ENCODE measurements at places on chromosomes 12 and 14. TPM values are rescaled to one million over a fixed set of nuclear protein-coding genes. Genes with fewer than 3 reads are reported as not detected.

DNA sequence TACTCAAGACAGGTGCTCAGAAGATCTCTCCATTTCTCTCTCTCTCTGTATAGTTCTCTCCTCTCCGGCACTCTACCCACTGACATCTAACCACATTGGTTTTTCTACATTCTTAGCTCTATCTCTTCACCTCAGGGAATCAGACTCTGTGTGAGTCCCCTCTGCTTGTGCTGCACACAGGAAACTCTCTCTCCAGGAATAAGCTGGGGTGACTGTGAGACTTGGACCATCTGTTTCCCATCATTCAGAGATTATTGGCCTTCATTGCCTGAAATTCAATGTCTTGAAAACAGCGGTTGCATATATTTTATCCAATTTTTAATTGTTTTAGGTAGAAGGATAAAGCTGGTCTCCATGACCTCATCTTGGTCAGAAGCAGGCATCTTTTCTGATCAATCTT, 105.0 kb downstream of the SLC35F4 start:
- no peak for DNase-seq

DNA sequence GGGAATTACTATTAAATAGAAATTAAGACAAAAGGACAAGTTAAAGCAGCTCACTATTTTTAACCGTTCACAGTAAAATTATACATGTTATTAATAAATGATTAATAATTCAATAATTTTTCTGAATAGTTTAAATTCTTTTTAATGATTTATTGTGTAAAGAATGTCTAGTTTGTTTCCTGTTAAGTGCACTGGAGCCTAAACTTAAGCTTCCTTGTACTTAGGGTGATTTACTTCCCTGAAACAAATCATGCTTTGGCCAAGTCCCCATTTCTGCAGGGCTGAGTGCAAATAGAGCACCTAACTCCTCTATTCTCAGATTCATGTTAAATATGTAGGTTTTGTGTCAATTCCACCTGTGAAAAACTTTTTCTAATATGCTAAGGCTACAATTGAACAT, 188.9 kb upstream of the PDZRN4 start:
- DNase-seq: no peak

Gene HNF1A
- not detected for total RNA-seq

- no peak for DNase-seq
These were observed 4.4 kb upstream of the MAX start for GRCh38 chr14:65106736-65107135.

Gene TMEM179
- not detected for total RNA-seq

Gene SERPINA12
- total RNA-seq: not detected

Gene LRCOL1
- total RNA-seq: not detected

- DNase-seq: no peak
These were observed 283.5 kb downstream of the ZFP36L1 start for GRCh38 chr14:68509188-68509983.

- DNase-seq: no peak
These were observed 19.6 kb upstream of the PWP1 start for GRCh38 chr12:107666009-107666408.

DNA sequence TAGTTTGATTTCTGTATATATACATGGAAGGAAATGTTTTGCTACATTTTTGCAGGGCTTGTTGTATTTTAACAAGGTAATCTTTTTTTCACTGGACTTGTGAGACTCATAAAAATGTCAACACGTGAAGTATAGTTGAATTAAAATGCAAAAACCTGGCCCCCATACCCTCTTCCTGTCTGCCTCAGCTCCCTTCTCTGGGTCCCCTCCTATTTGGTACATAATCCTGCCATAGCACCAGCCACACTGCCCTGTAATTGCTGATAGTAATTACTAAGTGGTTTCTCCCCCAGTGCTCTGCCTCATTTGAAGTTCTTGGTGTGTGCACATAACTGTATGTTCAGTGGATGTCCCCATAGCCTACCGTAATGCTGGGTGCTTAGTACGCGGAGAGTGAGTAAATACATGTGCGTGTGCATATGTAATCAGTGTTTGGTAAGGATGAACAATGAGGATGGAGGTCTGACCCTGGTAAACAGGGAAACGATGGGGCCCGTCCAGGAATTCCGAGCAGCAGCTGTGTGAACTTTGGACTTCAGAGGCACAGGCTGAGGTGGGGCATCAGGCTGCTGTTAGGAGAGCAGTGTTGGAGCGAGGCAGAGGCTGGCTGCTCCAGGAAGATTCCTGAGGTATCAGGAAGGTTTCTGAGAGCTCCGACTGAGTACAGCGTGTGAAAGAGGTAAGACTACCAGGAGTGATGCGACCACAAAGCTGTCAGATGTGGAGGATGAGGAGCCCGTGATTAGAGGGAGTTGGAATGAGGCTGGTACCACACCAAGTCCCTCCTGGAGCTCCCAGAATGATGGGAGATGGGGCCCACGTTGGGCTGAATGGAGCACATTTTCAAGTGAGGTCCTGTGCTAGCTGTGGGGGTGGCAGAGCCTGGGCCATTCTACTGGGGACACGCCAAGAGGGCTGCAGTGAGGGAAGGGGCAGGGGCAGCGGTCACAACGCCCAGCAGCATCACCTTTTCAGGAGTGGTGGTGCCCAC, 106.8 kb downstream of the PELI2 start:
- DNase-seq: no peak

DNA sequence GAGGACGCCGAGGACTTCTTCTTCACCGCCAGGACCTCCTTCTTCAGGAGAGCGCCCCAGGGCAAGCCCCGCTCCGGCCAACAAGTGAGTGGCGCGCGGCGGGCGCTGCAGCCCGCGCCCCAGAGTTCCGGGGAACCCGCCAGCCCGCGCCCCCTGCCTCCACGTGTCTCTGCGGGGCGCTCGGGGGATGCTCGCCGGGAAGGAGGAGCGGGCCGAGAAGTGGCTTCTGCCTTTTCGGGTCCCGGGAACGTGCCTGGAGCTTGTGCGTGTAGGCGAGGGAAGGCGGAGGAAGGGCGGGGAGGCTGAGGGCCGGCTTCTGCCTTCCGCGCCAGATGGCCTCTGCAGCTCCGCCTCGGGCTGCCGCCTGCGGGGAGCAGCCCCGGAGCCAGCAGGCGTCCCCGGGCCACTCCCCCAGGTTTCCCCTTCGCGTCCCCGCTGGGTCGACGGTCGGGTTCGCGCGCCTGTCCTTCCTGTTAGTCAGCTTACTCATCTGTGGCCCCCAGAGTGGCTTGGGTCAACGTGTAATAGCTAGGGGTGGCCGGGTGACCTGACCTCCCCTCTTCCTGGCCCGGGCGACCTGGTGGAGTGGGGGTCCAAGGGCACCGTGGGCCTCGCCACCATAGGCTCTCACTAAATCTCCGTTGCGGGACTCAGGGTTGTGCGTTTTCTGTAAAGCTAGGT, 505 bp downstream of the RASSF3 start:
- DNase-seq: peak; percentile 92

GRCh38 chr14:66804141-66804540, 296.2 kb downstream of the GPHN start:
- DNase-seq: no peak

DNA sequence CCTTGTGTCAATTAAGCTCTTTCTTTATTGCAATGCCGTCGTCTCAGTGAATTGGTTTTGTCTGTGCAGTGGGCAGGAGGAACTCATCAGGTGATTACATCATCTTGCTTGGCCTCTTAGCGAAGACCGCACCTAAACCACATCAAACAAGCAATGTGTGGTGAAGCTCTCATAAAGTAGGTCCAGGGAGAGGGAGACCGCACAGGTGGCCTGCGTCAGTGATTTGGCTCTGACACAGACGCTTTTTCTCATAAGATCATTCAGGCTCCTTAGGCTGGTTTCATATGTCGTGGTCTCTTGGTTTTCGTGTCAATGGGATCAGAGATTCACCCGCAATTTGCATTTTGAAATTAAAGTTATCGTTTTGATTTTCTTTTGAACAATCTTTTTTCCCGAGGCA, 6.7 kb upstream of the TESC start:
- DNase-seq: peak; percentile 66

Gene CHFR
- total RNA-seq: 52.9 TPM

Gene PLEKHD1
- 0.12 TPM for total RNA-seq

Gene SDSL
- total RNA-seq: 0.61 TPM

Gene KRT83
- not detected for total RNA-seq

GRCh38 chr12:124504273-124505000, 63.0 kb downstream of the NCOR2 start:
- no peak for DNase-seq

DNA sequence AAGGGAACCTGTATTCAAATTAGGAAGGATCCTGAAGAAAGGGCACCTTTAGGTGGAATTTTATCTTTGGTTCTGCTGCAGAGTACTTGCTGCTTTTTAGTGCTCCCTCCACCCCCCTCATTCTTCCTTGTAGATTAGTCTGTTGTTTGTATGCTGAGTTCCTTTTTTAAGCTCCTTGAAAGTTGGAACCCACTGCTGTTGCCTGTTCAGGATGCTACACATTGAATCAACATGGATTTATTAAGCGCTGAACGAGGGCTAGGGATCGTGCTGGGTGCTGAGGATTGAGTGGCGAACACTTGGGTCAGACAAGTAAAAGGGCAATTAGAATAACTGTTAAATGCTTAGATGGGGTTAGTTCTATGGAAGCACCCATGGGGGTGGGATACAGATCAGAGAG, 884 bp upstream of the AMN1 start:
- DNase-seq: no peak

- DNase-seq: no peak
These were observed 35.1 kb upstream of the ACTN1 start for GRCh38 chr14:69013943-69014782.

- no peak for DNase-seq
These were observed 124.9 kb upstream of the ATXN7L3B start for GRCh38 chr12:74412606-74413230.

GRCh38 chr14:61128382-61129167, 147.5 kb downstream of the SLC38A6 start:
- no peak for DNase-seq

All from activated CD4-positive, alpha-beta T cell treated with anti-CD3 and anti-CD28 coated beads, Interleukin-2, amount 10 ng/mL, durations not matched to agents 24 days and 14 days (primary cell).